ENCODE measurements at places on chromosomes 3 and 15. TPM values are rescaled to one million over a fixed set of nuclear protein-coding genes. Genes with fewer than 3 reads are reported as not detected.

The CSPG5 gene
- 0.65 TPM for total RNA-seq

The CLDN11 gene
- total RNA-seq, result 33.7 TPM

The GRM2 gene
- total RNA-seq, result not detected

The ISL2 gene
- total RNA-seq, result 0.69 TPM

The NOX5 gene
- total RNA-seq, result 0.06 TPM

The ITGA11 gene
- total RNA-seq, result 1.6 TPM

The NXPE3 gene
- total RNA-seq, result 11.5 TPM

The CP gene
- not detected for total RNA-seq

DNA sequence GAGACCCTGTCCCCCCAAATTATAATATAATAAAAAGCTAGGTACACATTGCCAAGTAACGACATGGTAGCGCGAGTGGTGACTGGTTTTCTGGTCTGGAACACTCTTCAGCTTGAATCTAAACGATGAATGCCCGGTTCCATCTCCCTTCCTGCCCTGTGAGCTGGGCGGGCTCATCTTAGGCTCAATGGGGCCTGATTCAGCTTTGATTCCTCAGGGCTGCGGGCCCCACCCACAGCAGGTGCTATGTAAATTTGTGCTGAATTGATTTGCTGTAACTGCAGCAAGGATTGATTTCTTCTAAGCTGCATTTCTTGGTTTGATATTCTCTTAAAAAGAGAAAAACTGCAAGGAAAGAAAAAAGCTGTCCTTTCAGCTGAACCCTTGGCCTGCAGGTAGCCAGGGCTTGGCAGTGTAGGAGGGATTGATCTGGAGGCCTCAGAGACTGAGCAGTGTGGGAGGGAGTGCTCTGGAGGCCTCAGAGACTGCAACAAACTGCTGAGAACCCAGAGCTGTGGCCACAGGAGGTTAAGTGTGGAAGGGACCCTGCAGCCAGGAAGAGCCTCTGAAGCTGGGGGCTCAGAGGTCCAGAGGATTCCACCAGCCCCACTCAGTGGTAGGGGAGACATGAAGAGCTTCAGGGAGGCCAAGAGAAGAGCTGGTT lies 231.6 kb downstream of the XXYLT1 start:
- DNase-seq, result no peak

- no peak for DNase-seq
Observed at GRCh38 chr15:36645106-36645505, 65.7 kb downstream of the CDIN1 start.

DNA sequence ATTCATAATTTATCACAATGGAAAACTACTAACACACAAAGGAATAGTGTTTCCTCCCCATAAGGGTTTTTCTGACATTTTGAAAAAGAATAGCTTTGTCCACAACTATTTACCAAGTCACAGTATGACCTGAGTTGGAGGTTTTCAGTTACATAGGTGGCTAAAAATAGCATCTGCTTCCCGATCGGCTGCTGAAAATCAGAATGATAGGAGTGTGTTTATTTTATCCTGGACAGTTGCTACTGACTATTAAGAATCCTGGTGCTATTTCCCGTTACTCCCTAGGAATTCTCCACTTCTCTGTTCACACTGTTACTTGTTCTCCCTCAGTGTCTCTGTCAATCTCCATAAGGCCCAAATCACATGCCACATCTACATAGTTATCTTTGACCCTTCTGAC lies 353.9 kb upstream of the RARB start:
- DNase-seq, result no peak

GRCh38 chr3:103048068-103048722 lies 613.4 kb downstream of the ZPLD1 start:
- DNase-seq, result peak; percentile 53

DNA sequence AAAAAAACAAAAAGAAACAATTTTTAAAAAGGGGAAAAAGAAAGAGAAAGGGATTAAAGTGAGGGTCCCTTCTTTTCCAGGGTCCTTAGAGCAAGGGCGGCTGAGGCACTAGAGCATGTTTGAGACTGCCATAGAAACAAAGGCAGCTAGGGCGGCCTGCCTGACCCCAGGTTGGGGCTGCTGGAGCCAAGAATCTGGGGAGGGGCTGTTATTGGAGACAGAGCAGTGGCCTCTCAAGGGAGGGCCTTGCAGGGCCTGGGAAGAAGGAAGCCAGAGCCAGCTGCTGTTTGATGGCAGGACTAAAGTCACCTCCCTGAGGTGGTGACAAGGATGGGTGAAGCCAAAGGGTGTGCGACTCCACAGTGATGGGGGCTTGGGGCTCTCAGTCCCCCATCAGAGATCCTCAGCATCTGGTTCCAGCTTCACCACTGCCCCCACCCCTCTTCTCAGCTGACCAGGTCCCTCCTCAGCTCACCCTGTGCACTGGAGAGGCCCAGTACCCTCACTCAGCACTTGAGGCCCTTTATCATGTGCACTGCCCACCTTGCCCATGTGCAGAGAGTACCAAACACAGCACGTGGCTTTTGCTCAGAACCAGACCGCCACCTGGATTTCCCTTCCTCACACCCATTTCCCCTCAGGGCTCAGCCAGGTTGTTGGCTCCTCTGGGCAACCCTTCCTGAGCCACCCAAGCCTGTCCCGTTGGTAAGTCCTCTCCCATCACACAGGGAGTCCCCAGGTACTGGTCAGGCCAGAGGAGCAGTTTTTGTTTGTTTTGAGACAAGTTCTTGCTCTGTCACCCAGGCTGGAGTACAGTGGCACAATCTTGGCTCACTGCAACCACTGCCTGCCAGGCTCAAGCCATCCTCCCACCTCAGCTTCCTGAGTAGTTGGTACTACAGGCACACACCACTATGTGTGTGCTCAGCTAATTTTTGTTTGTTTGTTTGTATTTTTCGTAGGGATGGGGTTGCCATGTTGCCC lies 1.7 kb downstream of the TMEM89 start:
- no peak for DNase-seq

- peak; percentile 77 for DNase-seq
Observed at GRCh38 chr3:111810909-111811308, 48.2 kb upstream of the PHLDB2 start.

GRCh38 chr3:4411833-4412232 lies 55.2 kb downstream of the SUMF1 start:
- DNase-seq, result no peak

DNA sequence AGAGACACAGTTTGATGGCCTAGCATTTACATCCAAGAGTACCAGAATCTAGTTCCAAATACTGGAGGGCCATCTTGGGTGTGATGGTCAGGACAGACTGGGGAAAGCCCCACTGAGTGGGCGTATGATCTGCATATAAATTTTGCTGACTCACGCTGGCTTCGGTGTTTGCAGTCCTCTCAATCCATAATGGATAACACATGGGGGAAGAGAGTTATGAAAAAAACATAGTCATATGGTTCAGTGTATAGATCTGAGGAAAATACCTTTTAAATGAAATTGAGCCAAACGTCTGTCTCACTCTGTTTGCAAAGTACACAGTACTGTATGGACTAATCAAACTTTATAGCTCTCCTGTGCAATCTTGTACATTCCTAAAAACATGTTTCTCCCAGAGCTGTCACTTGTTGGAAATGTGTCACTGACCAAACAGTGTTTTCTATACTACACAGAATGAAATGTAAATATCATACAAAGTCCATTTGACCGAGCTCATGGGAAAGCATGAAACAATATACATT lies 125.3 kb upstream of the THBS1 start:
- no peak for DNase-seq

DNA sequence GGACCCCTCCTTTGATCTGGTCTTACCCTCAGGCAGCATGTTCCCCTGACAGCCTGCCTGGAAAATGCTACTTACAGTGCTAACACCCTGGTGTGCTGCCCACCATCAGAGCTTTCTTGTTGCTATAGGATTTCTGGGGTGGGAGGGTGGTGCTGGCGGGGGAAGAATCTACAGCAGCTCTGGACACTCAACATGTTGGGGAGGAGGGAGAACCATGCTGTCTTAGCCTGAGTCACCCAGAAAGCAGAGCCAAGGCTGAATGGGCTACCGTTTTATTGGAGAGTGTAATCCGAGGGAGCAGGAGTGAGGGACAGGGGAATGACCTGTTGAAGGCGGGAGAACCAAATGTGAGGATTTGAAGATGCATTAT lies 45.6 kb downstream of the MFSD1 start:
- DNase-seq, result no peak

- no peak for DNase-seq
Observed at GRCh38 chr15:51758645-51759044, 7.2 kb downstream of the TMOD2 start.
